ENCODE measurements at places on chromosomes 7 and 10. TPM values are rescaled to one million over a fixed set of nuclear protein-coding genes. Genes with fewer than 3 reads are reported as not detected.
A peak's percentile ranks its signal among the peaks of the same experiment; 100 is the strongest.

- DNase-seq: no peak
Observed at GRCh38 chr10:35852721-35853120, 210.6 kb upstream of the FZD8 start.

DNA sequence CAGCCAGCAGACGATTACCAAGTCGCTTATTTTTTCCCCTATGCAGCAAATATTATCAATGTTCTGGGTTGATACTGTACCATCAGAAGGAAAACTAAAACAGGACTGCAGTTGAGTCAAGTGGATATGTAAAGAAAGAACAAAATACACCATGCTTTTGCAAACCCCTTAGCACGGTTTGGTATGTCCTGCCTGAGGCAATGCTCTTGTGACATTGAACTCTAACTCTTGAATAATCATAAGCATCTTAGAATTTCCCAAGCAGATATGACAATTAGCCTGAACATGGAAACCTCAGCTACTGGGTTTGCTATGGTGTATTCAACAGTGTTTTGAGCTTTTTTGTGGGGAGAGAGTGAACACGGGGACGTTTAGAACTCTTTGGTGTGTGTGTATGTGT is 107.4 kb downstream of the ETV1 start:
- DNase-seq: no peak

DNA sequence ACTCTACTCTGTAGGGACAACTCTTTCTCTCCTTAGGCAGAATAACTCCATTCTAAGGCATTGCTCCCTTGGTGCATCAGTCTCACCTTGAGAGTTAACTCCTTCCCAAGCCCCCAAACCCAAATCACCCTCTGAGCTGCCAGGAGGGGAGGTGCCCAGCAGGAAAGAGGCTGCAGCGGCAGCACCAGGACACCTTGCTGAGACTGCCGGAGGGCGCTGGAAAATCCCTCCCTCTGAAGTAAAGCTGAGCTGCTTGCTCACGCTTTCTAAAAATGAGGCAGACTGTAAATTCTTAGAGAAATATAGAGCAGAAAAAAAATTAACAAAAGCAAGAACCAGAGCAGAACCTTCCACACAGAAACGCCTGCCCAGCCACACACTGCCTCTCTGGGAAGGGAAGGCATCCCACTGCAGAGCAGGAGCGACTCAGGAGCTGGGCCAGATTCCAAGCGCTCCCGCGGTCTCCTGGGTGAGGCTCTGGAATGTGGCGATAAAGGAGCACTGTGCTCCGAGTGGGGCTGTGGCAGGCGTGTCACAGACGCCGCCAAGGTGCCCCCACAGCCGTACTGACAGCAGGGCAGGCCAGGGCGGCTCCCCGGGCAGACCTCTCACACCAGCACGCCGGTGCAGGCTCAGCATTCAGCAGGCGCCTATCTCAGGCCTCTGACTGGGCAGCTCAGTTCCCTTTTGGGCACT is 202.1 kb downstream of the TNS3 start:
- DNase-seq: peak; percentile 90

Gene RPEL1
- not detected for total RNA-seq

- no peak for DNase-seq
Observed at GRCh38 chr10:102702742-102703141, 11.5 kb downstream of the ARL3 start.

DNA sequence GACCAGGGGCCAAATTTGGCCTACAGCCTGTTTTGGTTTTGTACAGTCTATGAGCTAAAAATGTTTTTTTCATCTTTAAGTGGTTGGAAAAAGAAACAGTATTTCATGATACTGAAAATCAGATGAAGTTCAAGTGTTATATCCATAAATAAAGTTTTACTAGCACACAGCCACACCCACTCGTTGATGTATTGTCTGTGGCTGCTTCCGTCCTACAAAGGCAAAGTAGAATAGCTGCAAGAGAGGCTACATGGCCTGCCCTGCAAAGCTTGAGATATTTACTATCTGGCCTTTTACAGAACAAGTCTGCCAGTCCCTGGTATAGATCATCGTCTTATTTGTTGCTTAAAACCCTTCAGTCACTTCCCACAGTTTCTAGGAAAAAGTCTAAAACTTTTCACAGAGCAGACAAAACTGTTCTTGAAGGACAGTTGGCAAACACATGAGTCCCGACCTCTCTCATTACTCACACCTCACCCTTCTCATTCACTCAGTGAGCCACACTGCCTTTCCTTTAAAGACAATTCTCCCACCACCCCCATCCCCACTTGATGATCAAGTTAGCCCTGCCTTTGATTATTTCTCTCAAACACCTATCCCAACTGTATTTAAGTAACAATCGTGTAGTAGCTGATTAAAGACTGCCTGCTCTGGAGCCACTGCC is 9.9 kb downstream of the RHEB start:
- DNase-seq: no peak

DNA sequence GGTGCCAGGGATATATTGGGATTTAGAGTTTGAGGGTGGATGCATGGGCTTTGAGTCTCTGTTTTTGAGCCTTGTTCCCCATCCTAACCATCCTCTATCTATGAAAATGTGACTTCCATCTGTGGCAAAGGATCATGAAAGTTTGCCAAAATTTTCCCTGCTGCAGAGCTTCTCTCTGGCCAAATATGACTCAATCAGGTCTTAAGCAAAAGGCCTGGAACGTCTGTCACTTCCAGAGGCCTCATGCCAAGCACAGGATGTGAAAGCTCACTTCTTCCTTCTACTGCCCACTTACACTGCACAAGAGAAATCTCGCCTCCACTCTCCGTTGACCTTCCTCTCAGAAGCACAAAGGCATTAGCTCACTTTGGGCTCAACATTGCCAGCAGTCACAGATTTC is 696.9 kb upstream of the NRP1 start:
- peak; percentile 3 for DNase-seq

GRCh38 chr7:68547799-68548198 is 1050.5 kb upstream of the AUTS2 start:
- no peak for DNase-seq

Gene IL2RA
- total RNA-seq: 1.9 TPM

GRCh38 chr10:89503151-89503550 is 32.2 kb downstream of the SLC16A12 start:
- DNase-seq: no peak

DNA sequence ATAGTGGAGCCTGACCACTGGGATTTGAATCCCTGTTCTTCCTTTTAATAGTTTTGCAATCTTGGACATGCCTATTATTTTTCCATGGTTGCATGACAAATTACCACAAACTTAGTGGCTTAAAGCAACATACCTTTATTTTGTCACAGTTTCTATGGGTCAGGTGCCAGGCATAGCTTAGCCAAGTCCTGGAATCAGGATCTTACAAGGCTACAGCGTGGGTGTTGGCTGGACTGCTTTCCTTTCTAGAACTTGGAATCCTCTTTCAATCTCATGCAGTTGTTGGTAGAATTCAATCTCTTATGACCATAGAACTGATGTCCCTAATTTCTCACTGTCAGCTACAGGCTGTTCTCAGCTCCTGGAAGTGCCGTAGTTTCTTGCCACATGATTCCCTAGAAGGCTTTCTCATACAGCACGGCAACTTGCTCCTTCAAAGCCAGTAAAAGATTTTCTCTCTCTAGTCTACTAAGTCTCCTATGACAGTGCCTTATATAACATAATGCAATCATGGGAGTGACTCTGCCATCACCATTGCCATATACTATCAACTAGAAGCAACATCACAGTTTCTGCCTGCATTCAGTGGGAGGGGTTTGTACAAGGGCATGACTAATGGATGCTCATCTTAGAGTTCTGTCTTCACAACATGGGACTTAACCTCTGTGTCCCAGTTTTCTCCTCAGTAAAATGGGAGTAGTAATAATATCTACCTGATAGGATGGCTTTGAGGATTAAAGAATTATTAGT is 243.4 kb upstream of the FZD1 start:
- peak; percentile 19 for DNase-seq

DNA sequence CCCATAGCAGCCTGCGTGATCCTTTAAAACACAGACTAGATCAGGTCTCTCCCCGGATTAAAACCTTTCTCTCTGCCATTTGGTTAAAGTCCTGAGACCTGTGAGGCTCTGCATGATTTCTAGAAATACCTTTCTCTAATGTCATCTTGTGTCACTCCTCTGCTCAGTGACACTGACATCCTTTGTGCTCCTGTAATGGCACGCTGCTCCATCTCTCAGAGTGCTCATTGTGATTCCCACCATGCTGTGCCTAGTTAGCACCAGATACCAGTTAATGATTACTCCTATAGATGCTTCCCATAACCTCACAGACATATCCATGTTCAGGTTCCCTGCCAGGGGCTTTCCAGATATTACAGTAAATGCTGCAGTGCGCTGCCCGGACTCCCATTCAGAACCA is 11.7 kb upstream of the OR9A2 start:
- DNase-seq: no peak

Gene SLC39A12
- total RNA-seq: not detected

Gene SH2D4B
- total RNA-seq: not detected

Gene CYP2E1
- total RNA-seq: 0.78 TPM

GRCh38 chr10:10533437-10533836 is 484.2 kb upstream of the CELF2 start:
- no peak for DNase-seq

- no peak for DNase-seq
Observed at GRCh38 chr7:108311446-108312168, 144.6 kb downstream of the NRCAM start.

GRCh38 chr7:85997515-85997914 is 646.2 kb upstream of the GRM3 start:
- no peak for DNase-seq

GRCh38 chr10:31705136-31705535 is 223.5 kb downstream of the ARHGAP12 start:
- DNase-seq: no peak

Gene CFAP43
- total RNA-seq: 16.9 TPM

- no peak for DNase-seq
Observed at GRCh38 chr7:105268056-105268455, 120.7 kb downstream of the SRPK2 start.

Gene PODXL
- 55.0 TPM for total RNA-seq

DNA sequence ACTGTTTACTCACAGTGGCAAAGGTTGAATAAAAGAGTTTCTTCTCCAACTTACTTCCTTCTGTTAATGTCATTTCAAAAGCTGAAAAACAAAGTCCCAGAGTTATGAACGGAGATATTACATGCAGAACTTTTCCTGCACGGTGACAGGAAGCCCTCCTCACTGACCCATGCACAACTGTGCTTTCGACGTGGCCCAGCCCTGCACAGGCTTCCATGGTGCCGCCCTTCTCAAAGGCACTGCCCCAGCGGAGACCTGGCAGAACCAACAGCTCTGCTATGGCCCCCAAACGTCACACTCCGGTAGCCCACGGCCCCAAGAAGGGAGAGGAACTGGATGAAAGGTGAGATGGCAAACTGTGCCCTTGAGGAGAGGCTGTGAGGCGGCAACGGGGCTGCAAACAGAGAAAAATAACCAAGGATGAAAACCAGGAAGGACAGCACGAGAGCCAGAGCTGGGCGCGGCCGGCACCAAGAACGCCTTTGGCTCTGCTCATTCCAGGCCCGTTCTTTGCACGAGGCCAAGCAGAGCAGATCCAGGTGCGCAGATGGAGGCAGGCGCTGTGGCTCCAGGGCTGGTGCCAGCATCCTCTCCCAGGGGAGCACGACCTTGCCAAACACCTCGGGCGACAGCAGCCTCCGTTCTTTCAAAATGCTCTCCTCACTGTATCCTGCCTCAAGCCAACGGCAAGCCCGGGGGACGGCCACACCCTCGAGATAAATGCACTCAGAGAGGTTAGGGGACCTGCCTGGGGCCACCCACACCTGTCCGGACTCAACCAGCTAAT is 7.0 kb upstream of the FUOM start:
- DNase-seq: no peak

GRCh38 chr7:39620486-39620885 is 2.9 kb upstream of the RALA start:
- no peak for DNase-seq

DNA sequence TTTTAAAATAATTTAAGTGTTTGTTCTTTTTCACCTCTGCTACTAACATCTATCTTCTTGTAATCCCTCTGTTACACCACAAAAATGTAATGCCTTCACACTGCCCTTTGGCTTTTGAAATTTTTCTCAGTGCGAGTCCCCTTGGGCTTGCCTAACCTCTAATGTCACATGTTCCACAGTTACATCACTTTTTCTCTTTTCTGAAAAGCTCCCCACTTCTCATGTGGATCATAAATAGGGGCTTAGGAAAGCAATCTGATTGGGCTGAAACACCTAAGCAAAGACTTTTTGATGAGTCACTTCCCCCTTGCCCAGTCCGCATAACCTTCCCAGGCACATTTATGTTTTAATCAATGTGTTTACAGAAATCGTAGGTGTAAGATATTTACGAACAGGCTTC is 288.2 kb downstream of the IPMK start:
- DNase-seq: no peak

Gene ADAMTS14
- total RNA-seq: not detected
